ENCODE measurements at places on chromosomes 7 and 10.

GRCh38 chr10:17216901-17217395, 11.1 kb upstream of the VIM start:
- no peak for DNase-seq

DNA sequence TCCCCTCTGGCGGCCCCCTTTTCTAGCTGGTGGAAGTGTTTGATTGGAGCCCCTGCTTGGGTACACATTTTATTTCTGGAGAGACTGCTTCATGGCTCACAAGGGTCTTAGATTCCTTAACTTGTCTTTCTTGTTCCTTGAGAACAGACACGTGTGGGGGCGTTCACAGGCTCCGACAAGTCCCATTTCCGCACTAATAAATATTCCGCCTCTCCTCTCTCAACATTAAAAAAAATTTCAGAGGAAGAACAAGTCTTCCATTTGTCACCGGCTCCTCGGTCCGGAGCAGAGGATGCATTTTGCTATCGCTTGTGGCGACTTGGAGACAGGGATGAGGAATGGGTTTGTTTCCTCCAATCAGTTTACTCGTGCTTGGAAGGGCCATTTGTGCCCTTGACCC, 134.0 kb upstream of the PODXL start:
- no peak for DNase-seq

GRCh38 chr7:120395526-120396019, 122.6 kb downstream of the KCND2 start:
- DNase-seq: no peak

GRCh38 chr10:49431426-49431825, 35.5 kb upstream of the DRGX start:
- DNase-seq: no peak

DNA sequence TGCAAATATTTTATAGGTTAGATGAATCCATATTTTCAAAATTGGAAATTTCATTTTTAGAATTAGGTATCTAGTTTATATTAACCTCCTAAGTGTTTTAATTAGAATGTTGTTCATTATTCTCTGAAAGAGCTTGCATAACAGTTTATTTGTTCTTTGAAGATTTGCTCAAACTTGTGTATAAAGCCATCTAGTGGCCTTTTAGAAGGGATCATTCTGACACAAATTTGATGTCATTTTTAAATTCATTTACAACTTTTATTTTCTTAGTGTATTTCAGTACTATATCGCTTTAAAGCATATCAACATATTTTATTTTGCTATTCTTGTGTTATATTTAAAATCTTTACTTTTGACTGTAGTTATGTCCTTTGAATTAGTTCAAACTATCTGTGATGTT, 527.0 kb upstream of the NRG3 start:
- DNase-seq: no peak

GRCh38 chr7:8215648-8216333, 46.2 kb downstream of the ICA1 start:
- DNase-seq: no peak

DNA sequence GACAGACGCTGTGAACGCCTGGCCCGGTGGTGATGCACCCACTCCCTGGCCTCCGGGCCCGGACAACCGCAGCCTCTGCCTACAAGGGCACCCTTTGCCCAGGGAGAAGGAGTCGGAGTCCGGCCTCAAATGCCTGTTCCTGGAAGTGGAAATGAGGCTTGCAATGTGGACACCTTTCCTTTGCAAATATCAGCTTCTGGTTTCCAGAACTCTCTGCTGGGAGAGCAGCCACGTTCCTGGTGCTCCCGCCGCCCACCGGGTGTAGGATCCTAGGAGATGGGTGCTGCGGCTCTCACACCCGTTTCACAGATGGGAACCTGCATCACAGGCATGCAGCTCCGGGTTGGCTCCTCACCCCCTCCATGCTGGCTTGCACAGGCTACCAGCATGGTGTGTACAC, 2.9 kb downstream of the FOXL3 start:
- DNase-seq: no peak

DNA sequence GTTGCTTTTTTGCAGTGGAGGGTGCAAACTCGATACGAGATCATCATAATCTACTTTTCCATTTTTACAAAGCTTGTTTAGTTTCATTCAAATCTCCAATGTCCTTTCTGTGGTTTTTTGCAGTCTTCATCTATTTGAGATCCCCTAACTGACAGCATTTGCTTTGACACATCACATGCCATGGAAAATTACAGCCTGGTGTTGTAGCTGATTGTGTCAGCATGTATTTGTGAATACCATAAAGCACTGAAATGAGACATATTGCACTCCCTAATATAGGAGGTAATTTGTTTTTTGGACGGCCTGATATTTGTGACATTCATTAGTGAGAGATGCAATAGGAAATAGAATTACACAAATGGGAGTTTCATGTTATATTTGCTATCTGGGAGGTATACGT, 620.8 kb downstream of the KCNMA1 start:
- no peak for DNase-seq

- no peak for DNase-seq
These were observed 254.9 kb downstream of the SKAP2 start for GRCh38 chr7:26609532-26609931.

DNA sequence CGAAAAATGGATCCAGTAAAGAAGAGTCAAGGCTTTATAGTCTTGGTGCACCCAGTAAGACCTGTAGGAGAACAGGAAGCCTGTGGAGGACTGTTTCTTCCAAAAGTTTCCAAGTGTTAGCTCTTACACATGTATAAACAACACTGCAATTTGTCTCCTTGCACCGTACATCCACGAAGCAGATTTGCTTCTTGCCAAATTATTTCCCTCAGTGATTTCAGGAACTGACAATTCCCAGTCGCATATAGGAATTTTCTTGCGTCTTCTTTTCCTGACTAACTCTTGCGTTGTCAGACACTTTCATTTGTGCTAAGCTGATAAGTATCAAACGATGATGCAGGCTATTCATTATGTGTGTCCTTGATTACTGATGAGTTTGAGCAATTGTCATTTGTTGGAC, 182.1 kb downstream of the PKD1L1 start:
- DNase-seq: no peak

DNA sequence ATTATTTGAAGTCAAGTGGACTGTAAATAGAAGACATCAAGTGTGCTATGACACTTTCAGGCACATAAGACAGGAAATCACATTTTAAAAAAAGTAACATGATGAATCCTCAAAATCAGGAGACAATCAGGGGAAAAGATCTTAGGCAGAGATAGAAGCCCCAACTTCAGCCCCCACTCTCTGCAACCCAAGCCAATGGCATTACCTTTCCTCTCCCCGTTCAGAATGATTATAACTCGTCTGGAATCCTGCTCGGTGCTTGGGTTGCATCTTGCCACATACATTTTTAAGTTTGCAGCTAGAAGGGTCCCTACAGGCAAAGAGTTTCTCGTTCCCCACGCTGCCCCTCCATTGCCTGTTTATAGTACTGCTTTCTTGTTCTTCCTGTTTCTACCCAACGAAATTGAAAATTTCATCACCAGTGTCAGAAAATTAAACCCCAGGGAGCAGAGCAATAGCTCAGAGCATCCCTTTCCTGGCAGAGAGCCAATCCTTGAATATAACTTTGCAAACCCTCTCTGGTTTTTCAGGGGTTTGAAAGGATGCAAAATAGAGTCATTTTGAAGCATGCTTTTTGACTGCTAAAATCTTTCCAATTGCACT, 260.5 kb upstream of the AOAH start:
- peak; percentile 79 for DNase-seq

DNA sequence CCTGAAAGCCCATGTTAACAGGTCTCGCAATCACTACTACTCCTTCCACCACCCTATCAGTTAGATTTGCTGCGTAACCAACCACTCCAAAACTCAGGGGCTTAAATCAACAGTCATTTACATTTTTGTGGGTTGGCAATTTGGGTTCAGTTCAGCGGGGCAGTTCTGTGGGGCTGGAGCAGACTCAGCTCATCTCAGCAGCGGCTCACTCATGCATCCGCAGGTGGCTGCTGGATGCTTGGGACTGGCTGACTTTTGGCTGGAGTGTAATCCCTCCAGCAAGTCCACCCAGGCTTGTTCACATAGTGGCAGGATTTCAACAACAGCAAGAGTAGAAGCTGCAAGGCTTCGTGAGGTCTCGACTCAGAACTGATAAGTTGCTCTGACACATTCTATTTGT, 79.2 kb downstream of the NEUROD6 start:
- DNase-seq: no peak

DNA sequence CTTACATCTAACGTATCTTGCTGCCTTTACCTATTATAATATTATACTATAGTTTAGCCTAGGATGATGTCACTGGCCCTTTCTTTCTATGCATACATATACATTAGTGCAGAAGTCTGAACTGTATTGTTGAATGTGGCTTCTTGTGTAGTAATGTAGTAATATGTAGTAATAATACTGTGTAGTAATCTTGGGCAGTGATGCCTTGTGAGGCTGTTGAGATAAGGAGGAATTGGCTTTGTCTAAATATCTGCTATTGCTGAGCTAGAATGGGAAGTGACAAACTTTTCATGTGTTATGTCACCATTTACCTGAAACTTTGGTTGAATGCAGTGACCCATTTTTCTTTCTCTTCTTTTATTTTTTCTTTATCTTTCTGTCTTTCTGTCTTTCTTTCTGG, 11.0 kb downstream of the GLCCI1 start:
- DNase-seq: no peak

DNA sequence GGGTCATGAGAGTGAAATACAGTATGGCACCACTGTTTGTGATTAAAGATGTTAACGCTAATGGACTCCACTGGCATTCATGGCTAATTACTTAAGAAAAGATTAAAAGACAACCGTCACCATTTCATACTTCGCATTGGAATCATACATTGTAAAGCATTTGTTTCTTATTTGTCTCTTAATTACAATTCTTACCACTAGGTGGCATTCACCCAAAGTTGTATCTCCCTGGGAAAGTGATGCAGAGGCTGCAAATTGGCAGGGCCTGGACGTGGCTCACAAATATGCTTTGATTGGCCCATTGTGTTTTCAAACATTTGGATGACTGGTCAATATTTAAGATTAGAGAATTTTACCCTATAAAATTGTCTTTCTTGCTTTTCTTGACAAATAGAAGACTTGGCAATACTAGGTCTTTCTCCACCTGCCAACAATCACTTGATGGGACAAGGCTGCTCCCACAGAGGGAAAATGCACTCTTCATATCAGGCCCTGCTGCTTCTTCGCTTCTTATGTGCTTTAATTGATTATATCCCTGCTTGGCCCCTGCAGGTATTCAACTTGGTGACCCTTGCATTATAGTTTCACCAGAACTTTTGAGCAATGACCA, 72.1 kb upstream of the STARD3NL start:
- peak; percentile 91 for DNase-seq

DNA sequence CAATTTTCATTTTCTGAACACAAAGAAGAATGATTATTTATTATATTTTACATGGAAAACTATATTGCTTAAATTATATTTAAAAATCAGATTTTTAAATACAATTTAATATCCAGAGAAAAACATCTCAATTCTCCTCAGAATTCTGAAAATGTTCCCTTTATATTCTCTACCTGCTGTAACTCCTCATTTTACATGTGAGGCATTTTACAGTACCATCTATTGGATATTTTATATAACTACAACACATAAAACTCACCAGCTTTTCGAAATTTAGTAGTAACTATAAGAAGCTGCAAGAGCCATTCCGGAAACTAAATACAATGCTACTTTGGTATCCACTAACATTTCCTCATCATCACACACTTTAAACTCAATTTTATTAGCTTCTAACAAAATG, 264.6 kb downstream of the DGKB start:
- DNase-seq: no peak

- no peak for DNase-seq
These were observed 63.1 kb downstream of the PWWP2B start for GRCh38 chr10:132460071-132460470.

DNA sequence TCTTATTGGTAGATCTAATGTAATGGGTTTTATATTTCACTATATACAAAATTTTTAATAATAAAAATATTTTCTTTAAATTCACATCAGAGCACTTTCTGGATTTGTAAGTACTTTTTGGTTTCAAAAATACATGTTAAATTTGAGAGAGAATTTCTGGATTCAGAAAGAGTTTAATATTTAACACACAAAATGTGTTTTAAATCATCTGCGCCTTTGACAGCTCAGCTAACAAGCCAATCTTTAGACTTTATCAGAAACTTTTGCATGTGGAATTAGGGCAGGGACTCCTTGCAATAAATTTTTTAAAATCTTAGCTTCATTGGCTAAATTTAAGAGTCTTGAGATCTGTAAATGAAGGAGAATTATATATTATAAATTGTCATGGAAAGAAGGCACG, 32.7 kb upstream of the RHOBTB1 start:
- no peak for DNase-seq

DNA sequence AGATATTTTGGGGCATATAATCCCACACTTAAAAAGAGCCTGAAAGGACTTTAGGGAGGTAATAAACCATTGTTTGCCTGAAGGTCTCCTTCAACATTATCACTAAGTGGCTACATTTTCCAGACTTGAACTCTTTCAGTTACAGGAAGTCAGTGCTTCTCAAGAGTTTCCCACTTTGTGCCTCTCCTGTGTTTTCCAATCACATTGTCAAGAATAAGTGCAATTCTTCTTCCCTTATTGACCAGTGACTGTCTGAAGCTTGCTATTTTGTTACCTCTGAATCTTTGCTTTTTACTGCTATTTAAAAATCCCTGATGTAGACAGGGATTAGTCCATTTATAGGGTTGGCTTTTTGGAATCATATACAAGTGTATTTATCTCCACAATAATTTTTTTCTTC, 346.7 kb upstream of the ANKRD30A start:
- DNase-seq: no peak

DNA sequence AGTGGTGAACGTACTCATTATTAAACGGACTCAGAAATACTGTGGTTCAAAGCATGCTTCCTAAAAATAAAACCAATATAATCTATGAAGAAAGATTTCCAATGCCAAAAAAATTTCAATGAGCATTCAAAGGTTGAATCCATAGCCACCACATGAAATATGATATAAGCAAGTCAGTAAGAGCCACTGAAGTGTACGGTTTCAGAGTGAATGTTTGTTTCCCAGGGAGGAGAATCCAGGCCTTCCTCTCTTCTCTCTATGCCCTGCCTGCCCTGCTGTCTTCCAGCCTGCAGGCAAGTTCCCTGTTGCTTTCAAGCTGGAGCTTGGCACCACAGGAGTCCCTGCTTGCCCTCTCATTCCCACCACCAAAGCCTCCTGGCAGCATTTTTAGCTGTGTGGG, 1171.6 kb upstream of the C7orf33 start:
- DNase-seq: no peak

GRCh38 chr10:44716470-44717015, 194.6 kb upstream of the TMEM72 start:
- no peak for DNase-seq

DNA sequence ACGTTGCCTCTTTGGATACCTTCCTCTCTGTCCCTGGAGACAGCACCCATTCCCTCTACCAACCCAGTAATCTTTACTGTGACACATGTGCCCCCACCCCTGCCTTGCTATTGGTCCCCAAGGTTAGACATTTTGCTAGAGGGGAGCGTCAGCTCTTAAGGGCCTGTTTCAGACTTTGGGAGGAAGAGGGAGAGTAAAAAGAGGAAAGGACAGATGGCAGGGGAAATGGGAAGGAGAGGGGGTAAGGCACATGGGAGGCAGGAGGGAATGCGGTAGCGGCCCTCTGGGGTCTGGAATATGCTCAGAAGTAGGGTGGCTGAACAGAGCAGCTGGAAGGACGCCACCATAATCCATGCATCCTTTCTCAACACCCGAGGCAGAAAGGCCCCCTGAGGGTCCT, 12.2 kb downstream of the BLNK start:
- DNase-seq: peak; percentile 4
